SW480 (cell line): ENCODE measurements at places on chromosomes 4 and X.
A peak's percentile ranks its signal among the peaks of the same experiment; 100 is the strongest.

- no peak for DNase-seq
Observed at GRCh38 chrX:41703574-41704029, 14.8 kb downstream of the GPR34 start.

DNA sequence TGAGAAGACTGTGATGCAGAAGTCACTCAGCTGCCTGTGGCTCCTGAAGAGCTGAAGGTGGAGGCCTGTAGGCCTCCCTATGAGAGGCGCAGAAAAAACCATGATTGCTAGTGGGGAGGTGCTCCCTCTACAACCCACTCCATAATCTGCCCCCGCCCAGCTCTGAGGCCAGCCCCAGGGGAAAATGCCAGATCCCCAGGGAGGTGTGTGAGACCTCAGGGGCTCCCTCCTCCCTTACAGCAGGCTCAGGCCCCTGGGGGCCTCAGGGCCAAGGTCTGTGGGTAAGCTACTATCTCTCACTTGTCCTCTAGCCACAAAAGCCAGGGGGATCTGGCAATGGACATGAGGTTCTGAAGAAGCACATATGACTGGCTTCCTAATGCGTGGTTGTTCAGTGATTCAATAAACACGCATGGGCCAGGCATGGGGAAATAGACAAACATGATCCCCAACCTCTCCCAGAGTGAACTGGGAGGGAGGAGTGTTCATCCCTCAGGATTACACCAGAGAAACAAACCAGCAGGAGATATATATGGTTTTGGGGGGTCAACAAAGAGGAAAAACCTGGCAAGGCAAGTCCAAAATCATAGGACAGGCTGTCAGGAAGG, 51.0 kb upstream of the MTM1 start:
- no peak for DNase-seq

DNA sequence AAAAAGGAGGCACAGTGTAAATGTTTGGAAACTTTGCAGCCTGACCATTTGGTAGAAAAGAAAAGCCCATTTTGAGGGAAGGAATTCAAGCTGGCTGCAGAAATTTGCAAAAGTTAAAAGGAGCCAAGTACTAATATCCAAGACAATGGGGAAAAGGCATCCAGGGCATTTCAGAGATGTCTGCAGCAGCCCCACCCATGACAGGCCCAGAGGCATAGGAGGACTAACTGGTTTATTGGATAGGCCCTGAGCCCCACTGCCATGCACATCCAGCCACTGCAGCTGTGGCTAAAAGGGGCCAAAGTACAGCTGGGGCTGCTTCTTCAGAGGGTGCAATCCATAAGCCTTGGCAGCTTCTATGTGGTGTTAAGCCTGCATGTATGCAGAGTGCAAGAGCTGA, 104.9 kb downstream of the HS3ST1 start:
- DNase-seq: no peak

GRCh38 chr4:26331380-26331950, 10.7 kb downstream of the RBPJ start:
- DNase-seq: no peak

DNA sequence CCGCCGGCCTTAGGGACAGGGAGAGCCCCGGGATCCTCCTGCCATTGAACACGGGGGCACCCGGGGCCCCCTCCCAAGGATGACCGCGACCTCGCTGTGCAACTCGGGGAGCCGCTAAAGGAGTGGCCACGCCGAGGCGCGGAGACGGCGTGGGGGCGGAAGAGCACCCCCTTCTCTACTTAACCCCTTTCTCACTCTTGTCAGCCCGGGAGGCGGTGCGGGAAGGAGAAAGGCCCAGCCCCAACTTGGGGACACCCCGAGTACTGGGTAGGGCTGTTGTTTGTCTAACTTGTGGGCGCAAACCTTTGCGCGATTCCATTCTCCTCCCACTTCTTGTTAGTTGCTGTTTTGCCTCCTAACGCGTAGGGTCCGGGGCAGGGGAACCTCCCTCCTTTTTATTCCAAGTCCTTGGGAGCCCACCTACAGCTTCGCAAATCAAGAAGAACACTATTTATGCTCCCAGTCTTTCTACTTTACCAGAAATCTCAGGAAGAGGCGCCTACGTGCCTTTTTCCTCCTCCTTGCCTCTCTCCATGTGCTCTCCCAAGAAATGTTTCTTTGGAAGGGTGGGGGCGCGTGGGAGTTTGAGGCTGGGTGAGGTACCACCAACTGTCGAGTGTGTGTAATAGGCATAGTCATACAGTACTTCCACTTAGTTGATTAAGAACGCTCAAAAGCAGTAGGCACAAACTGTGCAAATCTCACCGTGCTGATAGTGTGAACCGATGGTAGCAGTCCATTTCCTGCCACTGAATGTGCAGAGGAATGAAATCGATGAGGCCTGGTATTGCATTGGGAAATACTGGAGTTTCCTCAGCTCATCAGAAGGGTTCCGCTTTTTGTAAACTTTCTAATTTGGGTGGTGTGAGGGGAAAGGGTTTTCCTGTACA, 813 bp downstream of the DIAPH2 start:
- DNase-seq: peak; percentile 45

DNA sequence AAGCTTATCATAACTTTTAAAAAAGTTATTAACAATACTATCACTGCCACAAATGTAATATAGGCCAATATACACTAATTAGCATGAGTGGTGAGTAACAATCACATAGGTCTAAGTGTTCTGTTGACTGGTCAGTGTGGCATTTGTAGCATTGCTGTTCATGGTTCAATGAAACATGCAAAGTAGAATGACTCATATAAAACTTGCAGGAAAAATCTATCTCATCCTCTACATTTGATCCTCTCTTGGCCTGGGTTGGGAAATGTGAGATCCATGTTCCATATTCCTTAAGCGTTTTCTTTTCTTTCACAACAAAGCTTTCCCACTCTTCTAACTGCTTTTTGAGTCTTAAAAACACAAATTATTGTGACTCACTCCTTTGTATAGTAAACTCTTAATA, 1418.7 kb downstream of the FSTL5 start:
- no peak for DNase-seq

GRCh38 chr4:153527690-153528089, 61.5 kb downstream of the TMEM131L start:
- no peak for DNase-seq

DNA sequence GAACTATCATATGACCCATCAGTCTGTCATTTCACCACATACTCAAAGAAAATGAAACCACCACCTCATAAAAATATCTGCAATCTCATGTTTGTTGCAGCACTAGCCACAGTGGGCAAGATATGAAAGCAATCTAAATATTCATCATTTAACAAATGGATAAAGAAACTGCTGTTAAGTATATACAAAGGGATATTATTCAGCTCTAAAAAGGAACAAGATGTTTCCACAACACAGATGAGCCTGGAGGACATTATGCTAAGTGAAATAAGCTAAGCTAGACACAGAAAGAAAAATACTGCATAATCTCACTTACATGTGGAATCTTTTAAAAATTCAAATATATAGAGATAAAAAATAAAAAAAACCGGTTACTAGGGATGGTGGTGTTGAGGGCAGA, 108.2 kb upstream of the BRWD3 start:
- DNase-seq: no peak

- no peak for DNase-seq
Observed at GRCh38 chr4:129908117-129908516, 812.2 kb downstream of the C4orf33 start.

DNA sequence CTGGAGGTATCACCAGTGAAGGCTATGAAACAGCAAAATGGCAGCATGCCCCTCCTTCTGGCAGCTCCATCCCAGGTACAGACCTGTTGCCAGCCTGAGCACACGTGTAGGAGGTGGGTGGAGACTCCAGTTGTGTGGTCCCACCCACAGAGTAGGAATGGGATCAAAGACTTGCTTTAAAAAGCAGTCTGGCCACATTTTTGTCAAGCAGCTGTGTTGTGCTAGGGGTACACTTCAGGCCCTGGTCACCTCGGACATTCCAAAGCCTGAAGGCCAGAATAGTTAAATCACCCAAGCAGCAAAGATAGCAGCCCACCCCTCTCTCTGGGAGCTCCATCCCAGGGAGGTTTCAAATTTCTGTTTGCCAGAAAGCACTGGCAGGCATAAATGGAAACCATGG, 20.3 kb upstream of the AMBN start:
- no peak for DNase-seq

DNA sequence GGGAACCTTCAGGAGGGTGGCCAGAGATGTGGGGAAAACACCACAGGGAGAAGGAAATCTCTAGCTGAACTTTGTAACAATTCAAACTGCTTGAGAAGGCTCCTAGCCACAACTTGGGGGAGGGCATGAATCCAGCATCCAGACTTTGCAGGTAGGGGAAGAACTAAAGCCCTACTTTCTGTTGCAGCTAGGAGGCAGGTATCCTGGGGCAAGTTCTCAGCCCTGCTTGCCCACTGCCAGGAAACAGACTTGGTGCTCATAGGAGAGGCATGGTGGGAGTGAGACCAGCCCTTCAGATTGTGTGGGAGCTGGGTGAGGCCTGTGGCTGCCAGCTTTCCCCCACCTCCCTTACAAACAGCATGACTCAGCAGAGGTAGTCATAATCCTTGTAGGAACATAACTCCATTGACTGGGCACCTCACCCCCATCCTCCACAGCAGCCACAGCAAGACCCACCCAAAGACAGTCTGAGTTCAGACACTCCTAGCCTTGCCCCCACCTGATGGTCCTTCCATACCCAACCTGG, 209.5 kb upstream of the CPEB2 start:
- no peak for DNase-seq

DNA sequence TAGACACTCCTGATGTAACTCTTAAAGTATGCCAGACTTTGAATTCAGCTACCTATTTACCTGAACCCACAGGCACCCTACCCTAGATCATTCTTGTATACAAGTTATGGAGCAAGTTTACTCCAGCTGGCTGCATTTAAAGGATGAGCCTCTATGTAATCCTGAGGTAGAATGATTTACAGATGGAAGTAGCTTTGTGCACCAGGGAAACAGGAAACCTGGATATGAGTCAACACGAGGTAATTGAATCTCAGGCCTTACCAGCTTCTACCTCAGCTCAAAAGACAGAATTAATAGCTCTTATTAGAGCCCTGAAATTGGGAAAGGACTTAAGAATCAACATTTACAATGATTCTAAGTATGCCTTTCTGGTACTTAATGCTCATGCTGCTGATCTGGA, 119.8 kb downstream of the AGTR2 start:
- no peak for DNase-seq

GRCh38 chr4:51918251-51918650, 75.3 kb downstream of the DCUN1D4 start:
- DNase-seq: no peak

GRCh38 chr4:151624626-151625565, 135.9 kb downstream of the GATB start:
- no peak for DNase-seq

- no peak for DNase-seq
Observed at GRCh38 chr4:86848732-86849619, at the start of gene SLC10A6. Gene SLC10A6 (minus strand): TSS chr4:86849384. CDS start chr4:86849115, 269 bp downstream.

DNA sequence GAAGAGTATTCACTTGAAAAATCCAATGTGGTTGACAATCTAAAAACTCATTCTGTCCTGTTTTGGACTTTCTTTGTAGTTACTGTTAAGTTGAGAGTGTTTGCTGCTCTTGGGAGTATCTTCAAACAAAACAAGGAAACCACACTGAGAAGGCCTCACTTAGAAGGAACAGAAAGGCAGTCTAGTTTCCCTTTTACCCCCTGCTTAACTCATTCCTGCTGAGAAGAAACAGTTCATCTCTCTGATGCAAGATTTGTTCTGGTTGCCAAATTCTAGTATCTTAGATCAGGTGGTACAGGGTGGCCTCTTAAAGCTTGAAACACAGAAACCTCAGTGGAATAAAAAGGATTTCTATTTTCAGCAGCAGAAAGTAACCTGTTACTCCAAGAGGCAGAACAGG, 41.4 kb downstream of the GUCY2F start:
- no peak for DNase-seq

GRCh38 chr4:80788798-80789197, 241.7 kb upstream of the BMP3 start:
- DNase-seq: no peak

- DNase-seq: no peak
Observed at GRCh38 chrX:151880895-151881294, 31.8 kb upstream of the MAGEA4 start.

GRCh38 chr4:19776929-19777328, 474.8 kb upstream of the SLIT2 start:
- no peak for DNase-seq

GRCh38 chr4:105306820-105307219, 160.1 kb downstream of the TET2 start:
- no peak for DNase-seq

- DNase-seq: no peak
Observed at GRCh38 chrX:107741404-107741790, 34.2 kb downstream of the TSC22D3 start.

- DNase-seq: no peak
Observed at GRCh38 chrX:153410373-153410772, 899 bp upstream of the ZFP92 start.
